Thymus (tissue), 14 donors: ENCODE measurements at places on chromosomes 1 and 21.

GRCh38 chr1:8682573-8682972, 134.9 kb downstream of the RERE start:
- DNase-seq: no peak

- no peak for DNase-seq
Measured at GRCh38 chr1:221965252-221965651, 223.4 kb upstream of the DUSP10 start.

- no peak for DNase-seq
Measured at GRCh38 chr1:34917017-34917416, 12.4 kb downstream of the DLGAP3 start.

DNA sequence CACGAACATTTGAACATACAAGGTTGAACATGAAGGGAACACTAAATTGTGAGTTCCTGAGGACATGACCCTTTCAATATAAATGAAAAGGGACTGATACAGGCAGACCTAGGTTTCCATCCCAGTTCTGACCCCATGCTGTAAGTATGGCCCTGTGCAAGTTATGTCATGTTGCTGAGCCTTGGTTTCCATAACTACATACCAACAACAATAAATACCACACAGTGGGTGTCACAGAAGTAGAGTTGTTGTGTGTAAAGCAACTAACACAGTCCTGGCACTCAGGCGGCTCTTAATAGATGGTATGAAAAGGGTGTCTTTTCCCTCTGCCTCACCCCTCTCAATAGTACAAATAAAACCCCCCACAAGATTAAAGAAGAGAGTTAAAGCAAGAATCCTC, 140.8 kb downstream of the LMX1A start:
- DNase-seq: no peak

- peak; percentile 16 for DNase-seq
Measured at GRCh38 chr1:103525114-103525606, 339 bp upstream of the RNPC3 start.

- DNase-seq: no peak
Measured at GRCh38 chr1:113983826-113984225, 4.6 kb downstream of the OLFML3 start.

GRCh38 chr1:211625040-211625439, 46.1 kb upstream of the SLC30A1 start:
- DNase-seq: no peak

DNA sequence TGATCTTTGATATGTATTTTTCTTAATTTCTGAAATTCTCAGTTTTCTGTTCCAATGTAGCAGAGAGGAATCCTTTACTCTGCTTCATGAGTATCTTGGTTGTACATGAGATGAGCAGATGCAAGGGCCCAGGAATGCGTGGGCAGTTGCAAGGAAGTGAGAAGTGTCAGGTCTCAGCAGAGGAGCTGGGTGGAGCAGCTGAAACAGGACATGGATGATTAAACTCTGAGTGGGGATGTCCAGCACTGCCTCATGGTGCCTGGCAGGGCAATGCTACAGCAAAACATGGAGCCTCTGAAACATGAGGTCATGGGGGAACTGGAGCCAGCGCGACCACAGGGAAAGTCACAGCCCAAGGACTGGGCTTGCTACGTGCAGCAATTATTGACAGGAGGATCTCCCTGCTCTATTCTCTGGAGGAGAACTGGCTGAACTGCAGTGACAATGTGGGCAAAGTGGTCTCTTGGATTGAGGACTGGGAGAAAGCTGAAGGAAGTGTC, 48.4 kb downstream of the COLGALT2 start:
- no peak for DNase-seq

- DNase-seq: peak; percentile 91
Measured at GRCh38 chr1:228500901-228501871, 14.0 kb downstream of the RNF187 start.

DNA sequence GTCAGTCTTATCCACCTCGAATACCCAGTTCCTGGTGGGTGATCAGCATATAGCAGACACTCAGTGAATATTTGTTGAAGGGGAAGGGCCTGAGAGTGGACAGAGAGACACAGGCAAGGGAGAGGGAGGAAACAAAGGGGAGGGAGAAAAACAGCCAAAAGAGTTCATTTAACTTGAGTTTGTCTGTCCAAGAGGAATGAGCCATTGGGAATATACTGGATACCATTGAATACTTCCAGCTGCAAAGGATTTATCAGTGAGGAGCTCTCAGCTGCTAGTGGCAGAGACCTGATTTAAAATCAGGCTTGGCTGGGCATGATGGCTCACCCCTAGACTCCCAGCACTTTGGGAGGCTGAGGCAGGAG, 11.5 kb upstream of the BGLAP start:
- no peak for DNase-seq

- DNase-seq: no peak
Measured at GRCh38 chr1:116276532-116276931, 96.5 kb upstream of the ATP1A1 start.

GRCh38 chr1:115277276-115277675, 60.8 kb downstream of the NGF start:
- no peak for DNase-seq

DNA sequence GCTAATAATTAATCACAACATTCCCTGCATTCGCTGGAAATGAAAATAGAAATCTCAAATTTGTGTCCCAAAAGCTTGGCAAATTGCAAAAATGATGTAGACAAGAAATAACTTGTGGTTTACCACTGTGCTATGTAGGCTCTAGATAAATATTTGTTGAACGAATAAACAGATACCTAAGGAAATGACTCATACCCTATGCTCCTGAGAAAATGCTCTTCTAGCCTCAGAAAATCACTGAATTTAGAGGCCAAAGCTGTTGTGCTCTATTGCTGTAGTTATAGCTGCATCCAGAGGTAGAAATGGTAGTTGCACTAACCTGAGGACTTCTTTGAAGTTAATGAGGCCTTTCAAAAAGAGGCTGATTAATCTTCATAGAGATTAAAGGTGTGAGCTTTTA, 142.0 kb upstream of the ZNHIT6 start:
- no peak for DNase-seq

DNA sequence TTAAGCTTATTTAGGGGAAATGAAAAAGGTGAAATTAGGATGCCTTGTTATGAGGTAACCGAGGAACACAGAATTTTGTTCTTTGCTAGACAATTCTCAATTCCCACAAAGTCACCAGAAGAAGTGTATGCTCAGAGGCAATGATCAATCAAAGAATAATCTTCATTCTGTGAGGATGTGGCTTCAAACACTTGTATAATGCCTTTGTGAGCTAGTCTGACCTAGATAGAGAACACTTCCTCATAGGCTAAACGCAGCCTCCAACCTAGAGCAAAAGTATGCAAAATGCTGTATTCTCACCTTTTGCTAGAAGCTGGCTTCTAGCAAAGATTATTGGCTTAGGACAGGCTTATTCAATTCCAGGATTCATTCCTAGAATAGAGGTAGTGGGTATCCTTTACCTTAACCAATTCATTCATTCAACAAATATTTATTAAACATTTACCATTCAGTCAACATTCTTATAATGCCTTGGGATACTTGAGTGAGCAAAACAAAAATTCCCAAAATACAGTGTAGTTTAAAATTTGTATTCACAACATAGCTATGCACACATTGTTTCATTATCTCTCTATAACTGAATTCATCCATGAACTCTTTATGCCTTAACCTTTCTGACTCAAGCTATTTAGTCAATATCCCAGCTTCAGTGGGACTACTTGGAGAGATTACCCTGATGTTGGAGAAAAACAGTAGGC, 530.2 kb downstream of the PTPRC start:
- DNase-seq: no peak

DNA sequence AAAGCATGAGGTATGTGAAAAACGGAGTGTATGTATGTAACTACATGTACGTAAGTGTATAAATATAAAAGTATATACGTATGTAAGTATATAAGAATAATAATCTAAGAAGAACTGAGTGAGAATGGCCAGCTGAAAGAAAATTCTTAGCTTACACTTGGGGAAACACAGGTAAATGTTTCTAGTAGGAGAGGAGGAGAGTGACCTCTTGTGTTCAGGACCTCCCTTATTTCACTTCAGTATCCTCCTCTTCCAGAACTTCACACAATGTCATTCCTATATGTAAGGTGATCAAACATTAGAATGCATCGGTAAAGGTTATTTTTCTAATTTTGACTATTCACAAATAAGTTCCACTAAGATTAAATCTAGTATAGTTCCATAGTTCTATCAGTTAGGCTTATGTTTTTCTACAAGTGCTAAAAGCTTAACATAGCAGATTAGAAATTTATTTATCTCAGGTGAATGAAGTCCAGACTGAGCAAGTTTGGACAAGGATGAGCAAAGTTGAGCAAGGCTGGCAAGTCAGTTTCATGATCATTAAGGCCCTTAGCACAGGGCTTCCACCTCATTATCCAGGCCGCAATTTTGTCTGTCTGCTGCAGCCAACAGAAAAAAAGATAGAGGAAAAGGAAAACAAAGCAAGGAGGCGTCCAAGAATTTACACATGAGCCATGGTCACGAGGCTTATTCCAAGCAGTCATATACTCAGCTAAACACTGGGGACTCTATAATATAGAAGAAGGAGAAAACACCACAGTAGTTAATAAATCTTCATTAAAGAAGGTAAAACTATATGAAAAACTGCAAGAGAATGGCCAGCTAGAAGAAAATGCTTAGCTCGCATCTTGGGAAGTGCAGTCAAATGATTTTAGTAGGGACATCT, 7.1 kb upstream of the MROH9 start:
- DNase-seq: no peak

- DNase-seq: no peak
Measured at GRCh38 chr1:23101101-23101827, 67.4 kb downstream of the LUZP1 start.

DNA sequence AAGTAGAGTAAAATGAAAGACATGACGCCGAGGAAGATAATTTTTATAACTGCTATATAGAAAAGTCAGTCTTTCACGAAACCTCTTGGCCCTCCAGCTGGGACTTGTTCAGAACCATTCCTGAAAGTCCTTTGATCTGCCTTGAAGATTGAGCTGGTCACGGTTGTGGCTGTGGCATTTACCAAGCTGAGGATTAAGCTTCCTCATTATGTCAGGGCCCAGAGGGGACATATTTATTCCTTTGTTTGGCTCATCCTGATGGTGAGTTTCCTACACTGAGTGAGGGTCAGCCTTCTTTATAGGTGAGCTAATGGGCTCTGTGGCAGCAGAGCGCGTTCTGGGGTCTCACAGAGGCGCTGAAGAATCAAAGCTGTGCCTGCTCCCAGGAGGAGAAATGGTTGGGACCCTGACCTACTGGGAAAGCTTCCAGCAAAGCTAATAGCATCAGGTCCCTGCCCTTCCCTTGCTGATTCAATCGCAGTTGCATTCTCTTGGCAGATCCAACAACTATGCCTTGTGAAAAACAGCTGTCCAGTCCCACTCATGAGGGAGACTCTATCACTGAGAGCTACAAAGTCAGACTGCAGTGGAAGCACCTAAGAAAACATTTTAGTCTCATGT, 43.2 kb upstream of the PBX1 start:
- DNase-seq: no peak
